ENCODE measurements at places on chromosomes 5 and 9.
A peak's percentile ranks its signal among the peaks of the same experiment; 100 is the strongest.

DNA sequence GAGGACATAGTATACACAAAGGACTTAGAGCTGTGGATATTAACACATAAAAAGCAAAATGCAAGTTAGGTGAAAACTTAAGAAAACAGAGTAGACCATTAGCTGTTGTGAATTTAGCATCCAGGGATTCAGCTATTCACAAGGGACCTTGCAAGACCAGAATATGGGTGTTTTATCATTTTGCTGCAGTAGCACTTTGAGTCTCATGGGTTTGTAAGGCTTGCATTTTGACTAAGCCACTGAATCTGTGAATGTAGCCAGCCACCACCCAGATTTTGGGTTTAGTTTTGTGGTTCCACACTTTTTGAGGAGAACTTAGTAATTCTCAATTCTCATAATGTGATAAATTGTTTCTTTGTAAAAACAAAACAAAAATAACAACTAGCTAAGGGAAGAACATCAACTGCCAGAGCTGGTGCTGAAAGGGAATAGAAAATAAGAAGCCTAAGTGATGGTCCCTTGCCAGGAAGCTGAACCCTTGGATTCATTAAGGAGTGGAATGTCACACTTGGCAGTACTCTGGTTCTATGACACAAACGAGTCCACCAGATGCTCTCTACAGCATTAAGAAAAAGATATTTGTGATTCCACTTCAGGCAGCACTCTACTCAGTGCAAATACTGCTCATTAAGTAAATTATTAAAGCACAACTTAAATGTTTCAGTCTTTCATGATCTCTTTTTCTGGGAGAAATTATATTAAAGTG is 557.4 kb upstream of the ZNF462 start:
- no peak for DNase-seq

DNA sequence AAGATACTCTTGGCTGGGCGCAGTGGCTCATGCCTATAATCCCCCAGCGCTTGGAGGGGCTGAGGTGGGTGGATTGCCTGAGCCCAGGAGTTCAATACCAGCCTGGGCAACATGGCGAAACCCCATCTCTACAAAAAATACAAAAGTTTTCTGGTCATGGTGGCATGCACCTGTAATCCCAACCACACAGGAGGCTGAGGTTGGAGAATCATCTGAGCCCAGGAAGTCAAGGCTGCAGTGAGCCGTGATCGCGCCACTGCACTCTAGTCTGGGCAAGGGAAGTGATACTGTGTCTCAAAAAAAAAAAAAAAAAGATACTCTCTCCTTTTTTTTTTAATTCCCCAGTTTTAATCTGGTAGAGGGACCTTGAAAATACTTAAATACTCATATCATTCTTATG is 15.0 kb downstream of the ANKRD33B start:
- no peak for DNase-seq

DNA sequence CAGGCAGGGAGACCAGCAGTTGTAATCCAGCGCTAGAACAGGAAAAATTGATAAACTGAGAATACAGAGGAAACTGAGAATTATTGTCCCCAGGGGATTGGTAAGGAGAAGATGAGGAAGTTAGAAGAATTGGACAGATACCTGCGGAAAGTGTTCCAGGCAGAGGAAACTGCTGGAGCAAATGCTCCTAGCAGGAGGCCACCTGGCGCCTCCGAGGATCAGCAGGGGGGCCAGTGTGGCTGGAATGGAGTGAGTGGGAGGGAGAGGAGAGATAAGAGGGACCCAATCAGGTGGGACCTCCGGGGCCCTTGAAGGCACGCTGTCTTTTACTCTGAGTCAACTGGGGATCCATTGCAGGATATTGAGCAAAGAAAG is 695 bp upstream of the ANXA6 start:
- DNase-seq, result no peak

DNA sequence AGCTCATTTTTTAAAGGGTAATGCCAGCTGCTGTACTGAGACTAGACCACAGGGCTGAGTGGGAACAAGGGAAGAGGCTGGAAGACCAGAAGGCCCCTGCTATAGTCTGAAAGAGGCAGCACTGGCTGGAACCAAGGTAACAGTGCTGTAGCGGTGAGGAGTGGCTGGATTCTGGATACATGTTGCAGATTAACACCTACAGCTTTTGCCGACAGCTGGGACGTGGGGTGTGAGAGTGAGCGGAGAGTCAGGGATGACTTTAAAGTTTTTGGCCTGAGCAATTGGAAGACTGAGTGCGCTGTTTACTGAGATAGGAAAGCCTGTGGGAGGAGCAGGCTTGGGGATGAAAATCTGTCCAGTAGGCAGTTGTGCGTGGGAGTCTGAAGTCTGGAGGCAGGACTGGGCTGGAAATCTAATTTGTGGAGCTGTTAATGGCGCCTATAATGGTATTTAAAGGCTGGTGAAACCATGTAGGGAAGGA is 26.5 kb downstream of the AQP7 start:
- no peak for DNase-seq

DNA sequence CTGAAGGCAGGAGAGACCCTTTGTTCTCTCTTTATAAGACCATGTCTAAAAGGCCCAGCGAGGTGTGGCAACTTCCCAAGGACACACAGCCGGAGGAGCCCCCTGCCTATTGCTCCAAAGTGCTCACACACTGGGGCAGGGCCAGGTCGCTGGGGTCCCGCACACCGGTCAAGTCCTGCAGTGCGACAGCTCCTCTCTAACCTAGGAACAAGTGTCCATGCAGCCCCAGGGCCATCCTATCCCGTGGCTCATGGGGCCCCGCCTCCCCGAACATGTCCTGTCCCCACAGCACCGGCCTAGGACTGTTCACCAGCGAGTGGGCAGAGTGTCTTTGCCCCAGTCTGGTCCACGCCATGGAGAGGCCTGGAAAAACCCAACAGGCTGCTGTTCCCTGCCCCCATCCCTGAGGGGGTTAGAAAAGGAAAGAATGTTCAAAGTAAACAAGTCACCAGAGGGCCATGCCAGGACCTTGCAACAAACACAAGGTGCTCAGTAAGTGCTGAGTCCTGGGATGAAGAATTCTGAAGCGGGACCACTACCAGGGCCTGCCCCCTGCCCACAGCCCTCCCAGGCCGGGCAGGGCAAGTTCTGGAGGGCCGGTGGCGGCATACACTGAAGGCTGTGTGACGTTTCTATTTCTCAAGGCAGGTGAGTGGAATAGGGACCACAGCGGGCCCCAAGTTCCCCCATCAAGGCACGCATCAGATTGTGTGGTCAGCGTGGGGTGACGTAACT is 938 bp downstream of the NINJ1 start:
- DNase-seq, result peak; percentile 67

GRCh38 chr5:61678966-61679365 is 346.9 kb downstream of the ZSWIM6 start:
- no peak for DNase-seq

DNA sequence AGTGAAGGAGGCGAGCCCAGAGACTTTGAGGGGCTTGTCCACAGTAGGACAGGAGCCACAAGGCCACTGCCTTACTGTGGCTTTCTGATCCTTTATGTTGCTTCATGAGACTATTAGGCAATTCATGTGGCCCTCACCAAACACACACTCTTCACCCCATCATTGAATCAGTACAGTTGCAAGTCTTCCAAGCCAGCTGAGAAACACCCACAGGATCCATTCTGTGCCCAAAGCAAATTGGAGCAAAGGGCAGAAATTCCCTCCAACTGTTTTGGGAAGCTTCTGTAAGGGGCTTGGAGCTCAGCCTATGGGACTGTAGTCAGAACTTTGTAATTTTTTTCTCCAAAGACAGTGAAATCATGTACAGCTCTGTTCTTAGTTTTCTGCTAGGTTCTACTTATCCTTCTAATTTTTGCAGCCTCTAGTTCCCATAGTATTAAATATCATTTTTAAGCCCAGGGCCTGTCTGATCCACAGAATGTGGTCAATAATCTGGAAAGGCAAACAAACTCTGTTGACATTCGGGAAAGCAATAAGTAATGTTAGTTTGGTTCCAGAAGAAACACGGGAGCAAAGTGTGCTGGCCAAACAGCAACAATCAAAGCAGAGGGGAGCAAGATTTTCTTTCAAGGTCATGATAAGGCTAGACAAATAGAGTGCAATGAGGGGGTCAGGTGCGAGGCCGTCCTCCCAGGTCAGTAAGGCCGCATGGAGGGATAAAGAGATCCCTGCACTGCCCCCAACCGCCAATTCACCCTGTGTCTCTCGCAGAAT is 47.0 kb downstream of the UBE2QL1 start:
- DNase-seq, result no peak

GRCh38 chr9:107948086-107948485 is 458.5 kb upstream of the KLF4 start:
- DNase-seq, result no peak

- no peak for DNase-seq
These were observed 815.0 kb downstream of the CDH18 start for GRCh38 chr5:19172926-19173470.

GRCh38 chr5:74122979-74123590 is 497.1 kb downstream of the ARHGEF28 start:
- no peak for DNase-seq

- no peak for DNase-seq
These were observed 62.6 kb downstream of the MTREX start for GRCh38 chr5:55370291-55370925.

- DNase-seq, result peak; percentile 88
These were observed 85.8 kb upstream of the DMRT1 start for GRCh38 chr9:755454-756381.

DNA sequence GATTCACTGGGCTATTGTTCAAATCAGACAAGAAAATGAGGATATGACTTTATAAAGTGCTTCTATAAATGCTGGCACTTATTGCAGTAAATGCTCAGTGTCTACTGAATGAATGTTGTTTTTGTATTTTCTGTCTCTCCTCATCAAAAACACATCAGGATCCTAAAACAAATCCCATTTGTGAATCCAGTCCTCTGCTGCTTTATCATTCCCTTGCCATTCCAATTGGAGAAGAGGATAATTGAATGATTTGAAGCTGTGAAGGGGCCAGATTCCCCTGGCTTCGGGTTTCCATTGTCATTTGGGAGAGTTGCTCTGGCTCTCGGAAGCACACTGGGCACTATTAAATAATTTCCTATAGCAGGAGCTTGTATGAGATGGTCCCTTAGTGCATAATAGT is 666.8 kb downstream of the ACTL7B start:
- DNase-seq, result no peak

GRCh38 chr5:73496984-73497457 is 1.2 kb upstream of the BTF3 start:
- DNase-seq, result no peak

DNA sequence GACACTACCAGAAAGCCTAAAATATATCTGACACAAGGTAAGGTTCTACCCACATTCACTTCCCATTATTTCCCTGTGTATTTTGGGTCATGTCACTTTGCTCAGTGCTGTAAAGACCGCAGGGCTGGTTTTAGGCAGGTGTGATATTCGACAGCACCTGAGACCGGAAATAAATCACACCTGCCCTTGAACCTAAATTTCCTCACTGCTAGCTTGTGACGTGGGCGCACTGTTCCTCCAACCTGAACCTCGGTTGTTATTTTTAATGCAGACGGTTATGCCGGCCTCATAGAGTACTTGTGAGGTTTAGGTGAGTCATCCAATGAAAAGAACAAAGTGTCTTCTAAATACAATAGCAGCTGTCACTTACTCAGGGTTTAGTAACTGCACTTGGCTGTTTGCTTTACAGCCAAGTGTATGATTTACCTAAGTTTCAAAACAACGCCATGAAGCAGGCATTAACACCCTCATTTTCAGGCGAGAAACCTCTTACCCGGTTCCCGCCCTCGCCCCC is 20.7 kb upstream of the ZNF782 start:
- no peak for DNase-seq

DNA sequence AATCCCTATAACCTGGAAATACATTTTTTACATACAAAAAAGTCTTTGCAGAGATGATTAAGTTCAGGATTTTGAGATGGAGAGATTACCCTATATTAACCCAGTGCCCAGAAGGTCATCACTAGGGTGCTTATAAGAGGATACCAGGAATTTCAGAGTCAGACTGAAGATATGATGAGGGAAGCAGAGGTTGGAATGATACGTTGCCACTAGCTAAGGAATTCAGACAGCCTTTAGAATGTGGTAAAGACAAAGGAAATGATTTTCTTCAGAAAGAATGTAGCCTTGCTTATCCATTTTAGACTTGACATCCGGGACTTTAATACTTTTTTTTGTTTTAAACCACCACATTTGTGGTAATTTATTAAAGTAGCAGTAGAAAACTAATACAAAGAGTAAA is 2176.8 kb upstream of the C9orf72 start:
- DNase-seq, result no peak
